SK-MEL-5 (cell line): ENCODE measurements at places on chromosomes 12 and 14. TPM values are rescaled to one million over a fixed set of nuclear protein-coding genes. Genes with fewer than 3 reads are reported as not detected.

DNA sequence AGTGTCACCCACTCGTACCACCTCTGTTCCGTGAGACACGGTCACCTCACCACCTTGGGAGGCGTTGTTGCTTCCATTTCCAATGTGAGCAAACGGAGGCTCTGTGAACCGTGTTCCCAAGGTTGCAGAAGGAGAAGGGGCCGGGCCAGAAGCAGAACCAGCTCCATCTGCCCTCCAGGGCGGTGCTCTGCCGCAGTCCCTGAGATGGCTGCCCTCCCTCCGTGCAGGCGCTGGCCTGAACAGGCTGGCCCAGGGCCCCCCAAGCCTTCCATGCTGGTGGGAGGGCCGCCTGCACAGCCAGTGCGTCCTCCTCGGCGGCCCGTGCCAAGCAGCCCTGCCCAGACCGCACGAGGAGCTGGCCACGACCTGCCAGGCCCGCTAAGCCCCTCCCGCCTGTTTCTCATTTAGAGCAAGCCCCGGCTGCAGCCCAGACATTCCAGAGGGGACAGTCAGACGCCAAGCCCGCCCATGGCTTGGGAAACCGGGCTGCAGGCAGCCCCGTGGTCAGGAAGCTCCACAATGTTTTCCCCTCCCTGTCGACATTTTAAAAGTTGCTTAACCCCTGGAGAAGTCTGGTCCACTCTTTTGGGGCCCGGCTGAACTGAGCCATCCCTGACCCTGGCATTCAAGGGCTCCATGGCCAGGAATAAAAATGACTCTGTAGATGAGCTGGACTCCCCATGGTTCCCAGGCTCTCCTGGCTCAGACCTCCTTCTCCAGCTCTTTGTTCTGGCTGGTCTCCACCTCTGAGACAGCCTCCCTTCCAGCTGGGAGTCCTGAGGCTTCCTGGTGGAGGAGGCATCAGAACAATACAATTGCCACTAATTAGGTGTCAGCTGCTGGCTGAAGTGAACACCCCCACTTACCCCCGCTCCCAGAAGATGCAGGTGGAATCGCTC is 236.0 kb downstream of the BCL11B start:
- no peak for DNase-seq

GRCh38 chr12:101694986-101695385 is 2.5 kb upstream of the CHPT1 start:
- no peak for DNase-seq

VRTN gene
- not detected in 2 replicates for total RNA-seq

DNA sequence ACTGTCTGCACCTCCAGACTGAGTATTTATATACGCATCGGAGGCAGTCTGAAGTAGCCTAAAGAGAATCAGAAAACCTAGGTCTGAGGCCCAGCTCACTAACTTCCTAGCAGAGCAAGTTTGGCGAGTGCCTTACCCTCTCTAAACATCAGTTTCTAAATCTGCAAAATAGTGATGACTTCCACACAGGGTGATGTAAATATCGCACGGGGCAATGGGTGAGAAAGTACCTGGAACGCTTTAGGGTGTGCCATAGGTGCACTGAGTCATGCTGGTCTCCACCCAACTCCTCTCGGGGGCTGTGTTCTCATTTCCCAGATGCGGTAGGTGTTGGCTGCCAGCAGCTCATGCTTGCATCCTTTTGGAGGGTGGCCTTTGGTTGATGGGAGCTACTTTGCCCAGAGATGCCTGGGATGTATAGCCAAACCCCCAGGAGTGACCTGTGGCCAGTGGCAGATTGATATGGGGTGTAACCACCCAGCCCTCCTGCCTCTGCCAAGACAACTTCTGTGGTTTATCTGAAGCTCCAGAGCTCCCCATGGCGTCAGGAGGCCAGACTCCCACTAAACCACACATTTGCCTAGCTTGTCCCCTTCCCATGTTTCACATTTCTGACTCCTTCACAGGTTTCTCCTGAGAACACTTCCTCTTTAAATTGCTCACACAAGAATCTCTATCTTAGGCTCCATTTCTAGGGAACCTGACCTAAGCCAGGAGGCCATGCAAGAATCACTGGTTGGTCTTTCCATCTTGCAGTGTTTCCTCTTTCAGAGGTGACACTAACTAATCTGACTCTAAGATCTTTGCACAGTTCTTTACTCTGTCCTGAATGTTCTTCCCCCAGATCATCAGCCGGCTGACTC is 62.0 kb upstream of the TUNAR start:
- no peak for DNase-seq

DNA sequence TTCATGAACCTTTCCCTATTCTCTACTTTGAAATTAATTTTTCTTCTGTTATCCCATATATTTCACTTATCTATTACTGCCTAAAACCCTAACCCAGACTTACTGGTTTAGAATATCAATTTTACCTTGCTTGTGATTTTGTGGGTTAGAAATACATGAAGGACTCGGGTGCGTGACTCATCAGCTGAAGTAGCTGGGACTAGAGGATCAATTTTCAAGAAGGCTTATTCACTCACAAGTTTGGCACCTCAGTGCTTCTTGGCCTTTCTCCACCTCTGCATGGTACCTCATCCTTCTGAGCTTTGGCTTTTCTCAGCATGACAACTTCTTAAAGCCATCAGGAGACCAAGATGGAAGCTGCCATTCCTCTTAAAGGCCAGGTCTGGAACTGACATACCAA is 57.8 kb downstream of the TMEM117 start:
- no peak for DNase-seq

CPNE6 gene
- total RNA-seq = not detected in 2 replicates

- DNase-seq = no peak
Measured at GRCh38 chr14:93744876-93745275, 43.4 kb downstream of the PRIMA1 start.

EFS gene
- not detected in 2 replicates for total RNA-seq

GRCh38 chr12:124397807-124398577 is 103.1 kb downstream of the RFLNA start:
- DNase-seq = peak; percentile 47

DNA sequence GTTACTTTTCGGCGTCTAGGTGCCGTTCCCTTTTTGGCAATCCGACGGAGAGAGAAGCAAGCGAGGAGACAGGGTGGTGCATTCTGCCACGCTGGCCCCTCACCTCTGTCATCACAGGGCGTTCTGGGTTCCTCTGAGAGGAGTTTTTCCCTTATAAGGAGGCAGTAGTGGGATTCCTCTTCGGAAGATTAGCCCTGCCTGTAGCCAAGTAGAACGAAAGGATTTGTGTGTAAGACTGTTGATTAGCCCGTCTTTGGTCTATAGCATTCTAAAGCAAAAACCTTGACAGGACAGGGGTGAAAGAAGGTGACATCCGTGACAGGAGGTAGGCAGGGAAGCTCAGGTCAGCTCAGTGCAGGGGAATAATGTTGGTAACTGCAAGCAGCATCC is 9.1 kb upstream of the NEMF start:
- DNase-seq = peak; percentile 70

DNA sequence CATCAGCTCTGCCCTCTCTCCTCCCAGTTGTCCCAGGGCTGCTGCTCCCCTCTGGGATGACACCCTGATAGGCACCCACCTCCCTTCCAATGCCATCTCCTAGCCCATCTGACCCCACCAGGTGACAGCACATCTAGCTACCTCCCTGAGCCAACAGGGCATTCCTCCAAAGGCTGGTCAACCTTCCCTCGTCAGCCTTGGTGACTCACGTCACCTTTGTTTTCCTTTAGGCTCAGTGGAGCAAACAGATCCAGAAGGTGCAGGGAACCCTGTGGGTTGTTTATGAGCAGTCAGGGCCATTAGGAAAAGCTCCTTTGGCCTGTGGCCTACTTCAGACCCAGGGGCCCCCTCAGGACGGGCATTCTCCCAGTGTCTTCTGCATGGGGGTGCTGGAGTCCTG is 32.4 kb downstream of the PIGH start:
- no peak for DNase-seq

MYBPC1 gene
- not detected in 2 replicates for total RNA-seq

SERPINA4 gene
- not detected in 2 replicates for total RNA-seq

GRCh38 chr12:93127107-93127560 is 198.0 kb upstream of the EEA1 start:
- DNase-seq = no peak

TAS2R9 gene
- not detected in 2 replicates for total RNA-seq

- DNase-seq = no peak
Measured at GRCh38 chr12:24460099-24460498, 488.8 kb downstream of the BCAT1 start.

PSMC1 gene
- 175 and 177 TPM in 2 replicates for total RNA-seq

GRCh38 chr12:13149411-13149810 is 45.9 kb upstream of the GSG1 start:
- DNase-seq = no peak

FAM234B gene
- total RNA-seq = 14.4 and 15.6 TPM in 2 replicates

CTSG gene
- total RNA-seq = not detected in 2 replicates

KLHL33 gene
- total RNA-seq = not detected in 2 replicates

DNA sequence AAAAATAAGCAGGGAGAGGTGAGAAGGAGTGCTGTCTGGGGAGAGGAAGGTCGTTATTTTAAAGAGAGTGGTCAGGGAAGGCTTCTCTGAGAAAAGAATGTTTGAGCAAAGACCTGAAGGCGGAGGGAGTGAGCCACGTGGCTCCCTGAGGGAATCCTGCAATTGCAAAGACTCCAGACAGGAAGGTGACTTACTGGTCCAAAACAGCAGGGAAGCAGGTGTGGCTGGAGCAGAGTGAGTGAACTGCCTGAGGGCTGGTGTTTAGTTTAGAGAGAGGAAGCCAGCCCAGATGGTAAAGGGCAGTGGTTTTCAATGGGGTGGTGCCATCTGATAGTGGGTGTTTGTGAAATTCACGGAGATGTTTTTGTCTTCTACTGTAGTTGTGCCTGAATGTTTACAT is 58.8 kb upstream of the LTA4H start:
- DNase-seq = no peak

GRCh38 chr14:100610511-100611217 is 23.4 kb upstream of the BEGAIN start:
- no peak for DNase-seq

- no peak for DNase-seq
Measured at GRCh38 chr12:93183940-93184671, 193.6 kb upstream of the NUDT4 start.

PLEKHG7 gene
- not detected in 2 replicates for total RNA-seq

DNA sequence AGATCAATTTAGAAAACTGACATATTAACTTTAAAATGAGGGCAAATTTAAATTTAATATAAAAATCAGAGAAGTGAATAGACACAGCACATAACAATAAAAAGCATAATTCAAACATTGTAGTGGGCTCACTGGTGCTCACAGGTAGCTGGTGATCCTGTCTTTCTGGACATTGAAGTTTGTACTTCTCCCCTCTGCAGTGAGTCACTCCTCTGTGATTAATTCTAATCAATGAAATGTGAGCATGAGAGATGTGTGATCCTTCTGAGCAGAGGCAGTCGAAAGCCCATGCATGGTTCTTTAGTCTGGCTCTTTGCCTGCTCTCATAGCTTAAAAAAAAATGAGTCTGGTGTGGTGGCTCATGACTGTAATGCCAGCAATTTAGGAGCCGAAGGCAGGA is 59.0 kb upstream of the RERGL start:
- no peak for DNase-seq

DNA sequence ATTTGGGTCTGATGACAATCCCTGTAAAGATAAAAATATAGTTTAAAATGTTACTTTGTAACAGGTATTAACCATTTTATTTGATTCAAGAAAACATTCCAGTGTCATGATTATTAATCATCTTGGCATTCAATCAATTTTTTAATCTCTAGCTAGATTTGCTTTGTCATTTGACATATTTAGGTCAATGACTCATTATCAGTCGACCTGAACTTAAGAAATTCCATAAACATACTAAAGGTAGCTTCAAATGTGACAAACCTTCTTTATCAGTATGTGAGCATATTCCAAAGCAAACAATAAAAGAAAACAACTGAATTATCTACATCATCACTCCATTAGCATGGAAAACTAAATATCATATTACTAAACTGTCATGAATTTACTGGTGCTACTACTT is 50.8 kb upstream of the CDKL1 start:
- no peak for DNase-seq

LALBA gene
- not detected in 2 replicates for total RNA-seq

GRCh38 chr14:50516091-50516490 is 16.3 kb downstream of the MAP4K5 start:
- no peak for DNase-seq

ENDOU gene
- total RNA-seq = not detected in 2 replicates

GRCh38 chr12:132247718-132248452 is 81.5 kb downstream of the GALNT9 start:
- no peak for DNase-seq

ANAPC5 gene
- total RNA-seq = 237 and 247 TPM in 2 replicates

INSM2 gene
- total RNA-seq = 0.26 and 0.27 TPM in 2 replicates

- DNase-seq = no peak
Measured at GRCh38 chr12:109592905-109593272, 19.3 kb downstream of the MVK start.

IFNG gene
- not detected in 2 replicates for total RNA-seq

- DNase-seq = peak; percentile 57
Measured at GRCh38 chr12:27511031-27511722, 12.8 kb upstream of the PPFIBP1 start.

- DNase-seq = no peak
Measured at GRCh38 chr12:94855853-94856252, 147.6 kb downstream of the NDUFA12 start.

- DNase-seq = no peak
Measured at GRCh38 chr12:22658214-22658613, 33.2 kb downstream of the ETNK1 start.

ACOT4 gene
- 0.11 and 0.43 TPM in 2 replicates for total RNA-seq

GRCh38 chr12:127830730-127831129 is 436.2 kb upstream of the TMEM132C start:
- DNase-seq = no peak

DNA sequence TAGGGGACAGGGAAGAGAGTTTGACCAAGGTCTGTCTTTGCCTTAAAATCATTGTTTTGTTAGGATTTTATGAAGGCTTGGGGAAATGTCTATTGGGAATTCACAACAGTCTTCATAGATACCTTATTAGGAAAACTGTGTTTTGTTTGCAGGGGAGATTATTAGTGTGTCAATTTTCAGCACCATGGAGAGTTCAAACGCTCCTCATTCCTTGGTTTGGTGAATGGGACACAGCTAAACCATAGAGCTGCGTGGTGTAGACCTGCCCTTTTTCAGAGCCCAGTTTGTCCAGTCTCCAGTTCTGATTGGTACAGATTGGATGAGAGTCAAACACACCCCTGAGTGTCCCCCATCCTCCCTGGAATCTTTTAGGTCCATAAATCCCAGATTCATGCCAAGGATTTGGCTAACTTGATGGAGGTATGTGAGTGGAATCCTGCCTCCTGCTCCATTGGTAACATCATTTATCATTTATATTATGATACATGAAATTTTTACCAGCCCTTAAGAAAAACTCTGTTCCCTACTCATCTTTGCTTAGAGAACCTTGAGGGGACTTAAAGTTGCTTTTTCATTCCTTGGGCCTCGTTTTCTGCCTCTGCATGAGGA is 12.0 kb downstream of the NGDN start:
- DNase-seq = no peak
